NCI-H345 (cell line): ENCODE measurements at places on chromosomes 1 and 21.

DNA sequence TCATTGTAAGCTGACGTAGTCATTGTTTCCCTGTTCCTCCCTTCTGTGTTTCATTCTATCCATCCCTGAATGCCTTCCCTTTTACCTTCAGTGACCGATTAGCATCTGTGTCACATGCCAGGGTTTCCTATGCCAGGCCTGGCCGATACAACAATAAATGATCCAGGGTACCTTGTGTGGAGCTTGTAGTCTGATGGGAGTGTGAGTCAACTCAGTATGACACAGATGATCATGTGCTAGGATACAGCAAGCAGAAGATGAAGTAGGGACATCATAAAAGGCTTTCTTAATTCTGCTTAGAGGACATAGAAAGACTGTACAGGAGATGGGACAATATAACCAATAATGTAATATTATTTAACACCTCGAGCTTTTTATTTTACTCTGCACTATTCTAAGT, 164.1 kb upstream of the C8B start:
- no peak for DNase-seq

DNA sequence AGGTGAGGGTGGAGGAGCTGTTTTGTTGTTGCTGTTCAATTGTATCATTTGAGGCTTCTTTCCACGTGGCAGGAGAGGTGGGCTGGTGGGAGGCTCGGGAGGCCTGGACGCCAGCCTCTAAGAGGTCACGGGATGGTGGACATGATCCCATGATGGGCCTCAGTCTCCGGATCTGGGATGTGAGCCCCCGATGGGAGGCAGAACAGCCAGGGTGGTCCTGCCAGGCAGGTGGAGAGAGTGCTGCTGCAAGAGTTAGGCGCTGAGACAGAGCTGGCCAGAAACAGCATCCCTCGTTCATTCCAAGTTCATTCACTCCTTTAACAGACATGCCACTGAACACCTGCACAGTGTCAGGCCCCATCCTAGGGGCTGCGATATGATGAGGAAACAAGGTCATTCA, 41.1 kb upstream of the POU3F1 start:
- no peak for DNase-seq

GRCh38 chr1:110829955-110830553, 42.9 kb upstream of the CD53 start:
- DNase-seq: peak; percentile 30

GRCh38 chr21:46472246-46472645, 13.6 kb downstream of the DIP2A start:
- DNase-seq: no peak
